Esophagus muscularis mucosa (tissue), 4 donors: ENCODE measurements at places on chromosomes 1 and 21. TPM values are rescaled to one million over a fixed set of nuclear protein-coding genes. Genes with fewer than 3 reads are reported as not detected.

- DNase-seq: no peak
Measured at GRCh38 chr21:42316891-42317290, 1.7 kb upstream of the TFF3 start.

- DNase-seq: no peak
Measured at GRCh38 chr1:51504806-51505525, 14.1 kb downstream of the EPS15 start.

DNA sequence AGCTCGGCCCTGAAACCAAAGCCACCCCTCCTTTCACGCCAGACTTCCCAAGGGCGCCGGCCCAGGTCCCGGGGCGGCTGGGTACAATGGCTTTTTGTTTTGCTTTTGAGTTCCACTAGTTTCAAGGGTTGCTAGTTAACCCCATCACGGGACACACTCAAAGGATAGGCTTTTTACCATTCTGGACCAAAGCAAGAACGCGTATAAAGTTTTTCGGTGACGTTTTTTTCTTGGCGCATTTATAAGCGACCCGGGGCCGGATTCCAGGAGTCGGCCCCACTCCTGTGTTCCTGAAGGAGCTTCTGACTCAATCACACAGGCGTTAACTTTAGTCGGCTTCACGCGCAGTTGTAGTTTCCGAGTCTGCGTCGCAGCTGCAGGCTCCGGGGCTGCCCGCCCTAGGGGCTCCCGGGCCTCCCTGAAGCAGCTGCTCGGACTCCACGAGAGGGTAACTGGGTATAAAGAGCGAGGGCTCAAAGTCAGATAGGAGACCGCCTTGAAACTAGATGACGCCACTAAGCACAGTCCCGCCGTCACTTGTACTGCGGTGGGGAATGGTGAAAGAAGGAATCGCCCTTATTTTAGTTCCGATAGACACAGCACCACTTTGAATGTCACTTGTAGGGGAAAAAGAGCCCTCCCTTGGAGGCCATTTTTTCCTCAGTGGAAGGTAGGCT is 707 bp upstream of the KLHL21 start:
- DNase-seq: no peak

The NPPB gene
- not detected for total RNA-seq

- no peak for DNase-seq
Measured at GRCh38 chr1:206460836-206461426, 9.3 kb upstream of the IKBKE start.
